AG08395 (cell line): ENCODE measurements at places on chromosomes 12 and 14.

DNA sequence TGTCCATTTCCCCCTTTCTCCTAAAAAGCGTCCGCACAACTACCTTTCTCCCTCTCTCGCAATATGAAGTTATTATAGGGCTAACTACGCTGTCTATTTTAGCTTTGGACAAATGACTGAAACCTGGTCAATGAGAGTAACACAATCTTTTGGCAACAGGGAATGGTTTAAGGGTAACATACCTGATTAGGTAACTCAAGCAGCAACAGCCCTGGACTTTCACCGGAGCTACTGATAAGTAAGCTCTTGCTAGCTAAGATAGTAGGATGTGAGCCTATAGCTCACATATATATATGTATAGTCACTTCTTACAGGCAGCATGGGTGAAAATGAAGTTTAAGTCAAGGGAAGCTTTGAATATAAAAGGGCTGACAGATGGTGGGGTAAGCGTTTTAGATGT, 313.0 kb downstream of the CEP128 start:
- no peak for DNase-seq

GRCh38 chr14:65476942-65477318, 64.4 kb downstream of the FUT8 start:
- no peak for DNase-seq

DNA sequence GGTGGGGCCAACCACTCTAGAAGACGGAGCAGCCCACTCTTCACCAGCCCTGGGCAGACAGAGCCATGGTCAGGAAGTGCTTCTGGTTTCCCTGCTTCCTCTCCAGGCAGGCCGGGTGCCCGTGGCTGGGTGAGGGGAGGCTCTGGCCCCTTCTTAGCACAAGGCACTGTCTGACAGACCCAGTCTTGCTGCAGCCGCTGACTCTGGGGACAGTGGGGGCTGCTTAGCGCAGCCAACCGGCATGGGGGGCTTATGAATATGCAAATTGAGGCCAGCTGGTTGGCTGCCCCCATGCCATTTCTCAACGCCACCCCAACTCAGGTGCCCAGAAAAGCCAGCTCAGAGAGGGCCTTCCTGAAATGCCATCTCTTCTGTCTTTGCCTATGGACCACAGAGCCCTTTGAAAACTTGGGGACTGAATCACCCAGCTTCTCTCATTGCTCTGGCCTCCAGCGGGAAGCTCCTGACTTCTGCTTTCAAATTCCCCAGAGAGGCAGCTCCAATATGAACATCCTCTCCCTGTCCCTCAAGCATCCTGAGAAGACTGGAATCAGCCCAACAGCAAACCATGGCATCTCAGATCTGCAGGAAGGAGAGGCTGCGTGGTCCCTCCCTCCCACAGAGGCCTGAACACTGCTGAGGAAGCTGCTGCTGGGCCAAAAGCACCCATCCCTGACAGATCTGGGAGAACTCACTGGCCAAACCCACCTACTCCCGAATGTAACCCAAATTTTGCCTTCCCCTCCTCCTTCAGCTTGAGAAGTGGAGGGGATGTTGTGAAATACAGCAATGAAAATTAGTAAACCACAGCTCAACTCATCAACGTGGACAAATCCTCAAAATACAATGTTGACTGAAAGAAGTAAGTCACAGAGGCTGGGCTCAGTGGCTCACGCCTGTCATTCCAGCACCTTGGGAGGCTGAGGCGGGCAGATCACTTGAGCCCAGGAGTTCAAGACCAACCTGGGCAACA, at the start of gene PROX2:
TSS of gene PROX2 (minus strand) at position 205 of the 973 bp plus-strand sequence. CDS start 12,311 bp downstream, outside the sequence.
- no peak for DNase-seq

DNA sequence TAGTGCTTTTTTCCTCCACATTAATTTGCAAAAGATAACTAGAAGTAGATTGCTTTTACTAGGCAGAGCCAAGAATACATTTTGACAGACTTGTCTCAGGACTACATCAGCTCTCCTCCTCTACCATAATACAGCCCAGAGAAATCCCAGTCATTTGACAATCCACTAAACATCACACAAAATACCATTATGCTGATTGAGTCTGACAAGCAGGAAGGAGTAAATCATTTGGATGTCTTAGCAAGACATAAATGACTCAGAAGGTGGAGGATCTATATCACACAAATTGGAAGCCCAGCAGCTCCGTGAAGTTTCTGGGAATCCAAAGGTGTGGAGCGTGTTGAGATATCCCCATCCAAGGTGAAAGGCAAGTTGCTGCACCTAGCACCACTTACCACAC, 75.4 kb upstream of the FKBP4 start:
- DNase-seq, result no peak

- DNase-seq, result no peak
Observed at GRCh38 chr12:106867651-106868050, 88.1 kb upstream of the TMEM263 start.

GRCh38 chr12:10753059-10753458, 29.9 kb upstream of the YBX3 start:
- peak; percentile 17 for DNase-seq

- peak; percentile 81 for DNase-seq
Observed at GRCh38 chr12:93453633-93454032, 11.9 kb upstream of the UBE2N start.

DNA sequence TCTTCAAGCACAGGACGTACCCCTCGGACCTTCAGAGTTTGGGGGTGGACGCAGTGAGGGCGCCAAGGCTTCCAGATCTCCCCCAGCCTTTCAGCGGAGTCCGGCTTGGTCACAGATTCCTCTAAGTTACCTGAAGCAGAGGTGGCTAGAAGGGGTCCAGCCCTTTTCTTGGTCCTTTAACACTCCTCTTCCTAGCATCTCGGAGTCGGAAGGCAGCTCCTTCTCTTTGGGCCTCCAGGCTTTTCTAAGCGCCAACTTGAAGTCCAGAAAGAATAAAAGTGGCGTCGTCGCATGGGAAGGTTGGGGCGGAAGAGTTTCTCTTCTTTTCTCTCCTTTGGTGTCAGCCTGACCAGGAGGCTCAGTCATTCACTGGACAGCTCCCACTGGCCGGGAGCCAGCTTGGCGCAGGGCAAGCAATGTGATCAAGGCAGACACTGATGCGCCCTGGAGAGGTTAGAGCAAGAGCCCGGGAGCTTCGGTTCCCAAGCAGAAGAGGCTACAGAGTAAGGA, 9.6 kb downstream of the OR6S1 start:
- peak; percentile 71 for DNase-seq

GRCh38 chr14:35403114-35403602, 1.4 kb downstream of the NFKBIA start:
- no peak for DNase-seq

GRCh38 chr14:25103271-25103670, 53.3 kb upstream of the STXBP6 start:
- no peak for DNase-seq

DNA sequence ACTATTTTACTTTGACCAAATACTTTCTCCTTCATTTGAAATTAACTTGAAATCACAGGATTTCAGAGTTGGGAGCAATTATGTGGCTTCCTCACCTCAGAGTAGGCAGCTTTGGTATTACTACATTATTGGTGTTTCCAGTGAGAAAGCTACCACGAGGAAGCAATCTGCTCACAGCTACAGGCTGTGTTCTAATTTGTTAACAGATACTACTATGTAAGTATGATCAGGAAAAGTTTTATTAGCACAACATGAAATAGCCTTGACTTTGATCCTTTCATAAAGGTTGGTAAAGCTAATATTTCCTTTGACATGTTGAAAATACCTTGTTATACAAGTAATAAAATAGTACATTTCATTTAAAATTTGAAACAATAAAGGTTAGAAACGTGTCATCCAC, 30.6 kb downstream of the TAOK3 start:
- DNase-seq, result no peak

- no peak for DNase-seq
Observed at GRCh38 chr14:51228391-51228790, 11.7 kb upstream of the TMX1 start.

- DNase-seq, result no peak
Observed at GRCh38 chr14:105323663-105324062, 9.1 kb downstream of the PACS2 start.

GRCh38 chr12:82970614-82971013, 283.9 kb downstream of the TMTC2 start:
- no peak for DNase-seq

DNA sequence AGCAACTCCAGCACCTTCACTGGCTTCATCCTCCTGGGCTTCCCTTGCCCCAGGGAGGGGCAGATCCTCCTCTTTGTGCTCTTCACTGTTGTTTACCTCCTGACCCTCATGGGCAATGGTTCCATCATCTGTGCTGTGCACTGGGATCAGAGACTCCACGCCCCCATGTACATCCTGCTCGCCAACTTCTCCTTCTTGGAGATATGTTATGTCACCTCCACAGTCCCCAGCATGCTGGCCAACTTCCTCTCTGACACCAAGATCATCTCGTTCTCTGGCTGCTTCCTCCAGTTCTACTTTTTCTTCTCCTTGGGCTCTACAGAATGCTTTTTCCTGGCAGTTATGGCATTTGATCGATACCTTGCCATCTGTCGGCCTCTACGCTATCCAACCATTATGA, 6.8 kb downstream of the OR11G2 start:
- no peak for DNase-seq

GRCh38 chr12:99099786-99100185, 454.7 kb downstream of the APAF1 start:
- DNase-seq, result no peak

DNA sequence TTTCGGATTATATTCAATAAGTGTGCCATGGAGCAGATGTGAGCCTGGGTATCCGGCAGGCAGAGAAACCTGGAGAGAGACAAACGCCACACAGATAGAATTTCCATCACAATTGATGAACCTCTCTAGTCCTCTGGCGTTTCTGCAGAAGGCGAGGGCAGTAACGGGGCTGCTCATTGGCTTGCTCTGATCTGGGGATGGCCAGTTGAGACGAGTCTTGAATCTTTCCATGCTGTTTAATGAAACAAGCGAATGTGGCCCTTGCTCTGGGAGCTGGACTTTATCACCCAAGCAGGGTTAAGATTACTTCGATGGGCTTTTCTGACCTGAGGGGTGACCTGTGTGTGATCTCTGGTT, 42.4 kb upstream of the CLMN start:
- DNase-seq, result no peak

DNA sequence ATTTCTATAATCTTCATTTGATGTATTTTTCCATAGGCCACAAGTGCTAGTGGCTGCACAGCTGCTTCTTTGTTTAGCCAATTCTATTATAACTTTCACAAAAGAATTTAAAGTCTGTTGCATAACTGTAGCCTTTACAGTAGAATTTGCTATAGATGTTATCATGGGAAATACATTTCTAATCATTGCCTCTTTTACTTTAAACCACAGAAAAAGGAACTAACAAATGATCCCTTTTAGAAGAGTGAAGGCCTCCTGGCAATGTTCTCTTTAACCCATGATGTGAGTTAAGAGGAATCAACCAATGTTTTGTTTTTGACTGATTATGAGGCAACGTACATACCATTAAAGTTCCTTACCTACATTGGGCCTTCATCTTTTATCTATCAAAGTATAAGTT, 68.8 kb downstream of the RPL10L start:
- DNase-seq, result no peak

- no peak for DNase-seq
Observed at GRCh38 chr12:17159506-17160300, 553.7 kb upstream of the LMO3 start.

DNA sequence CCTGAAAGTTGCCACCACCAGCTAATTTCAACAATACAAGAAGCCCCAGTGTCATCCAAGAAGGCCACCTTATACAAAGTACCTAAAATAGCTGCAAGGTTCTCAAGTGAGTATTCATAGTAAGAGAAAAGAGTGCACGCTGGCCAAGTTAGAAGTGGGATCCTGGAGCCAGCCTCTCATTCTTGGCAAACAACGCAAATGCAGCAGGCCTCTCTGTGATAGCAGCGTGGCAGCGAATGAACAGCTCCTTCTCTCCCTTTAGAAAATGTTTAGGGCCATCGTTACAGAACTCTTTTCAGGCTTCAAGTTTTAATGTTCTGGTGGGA, 78.0 kb upstream of the IFNG-AS1 start:
- DNase-seq, result no peak

GRCh38 chr14:31881531-31882310, 195.4 kb upstream of the ARHGAP5 start:
- peak; percentile 48 for DNase-seq

- DNase-seq, result no peak
Observed at GRCh38 chr14:42378274-42378673, 771.6 kb downstream of the LRFN5 start.

GRCh38 chr14:43019826-43020225, 1413.2 kb downstream of the LRFN5 start:
- no peak for DNase-seq
